ENCODE measurements at places on chromosomes 1 and 21.

DNA sequence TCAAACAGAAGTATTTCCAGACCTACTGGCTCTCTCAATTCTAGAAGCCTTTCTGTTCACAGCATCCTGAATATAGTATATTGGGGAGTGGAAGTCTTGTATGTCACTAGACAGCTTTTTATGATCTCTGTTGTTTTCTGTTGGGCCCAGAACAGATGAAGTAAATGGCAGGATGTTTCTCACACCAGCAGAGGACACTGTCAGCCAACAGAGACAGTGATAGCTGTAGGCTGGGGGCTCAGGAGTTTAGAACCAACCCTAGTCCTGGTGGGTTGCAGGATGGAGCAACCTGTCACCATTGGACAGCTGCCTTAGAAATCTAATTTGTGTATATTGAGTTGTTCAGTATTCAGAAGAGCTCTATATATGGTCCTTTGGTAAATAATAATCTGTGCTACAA, 16.9 kb downstream of the AGO1 start:
- DNase-seq = no peak

DNA sequence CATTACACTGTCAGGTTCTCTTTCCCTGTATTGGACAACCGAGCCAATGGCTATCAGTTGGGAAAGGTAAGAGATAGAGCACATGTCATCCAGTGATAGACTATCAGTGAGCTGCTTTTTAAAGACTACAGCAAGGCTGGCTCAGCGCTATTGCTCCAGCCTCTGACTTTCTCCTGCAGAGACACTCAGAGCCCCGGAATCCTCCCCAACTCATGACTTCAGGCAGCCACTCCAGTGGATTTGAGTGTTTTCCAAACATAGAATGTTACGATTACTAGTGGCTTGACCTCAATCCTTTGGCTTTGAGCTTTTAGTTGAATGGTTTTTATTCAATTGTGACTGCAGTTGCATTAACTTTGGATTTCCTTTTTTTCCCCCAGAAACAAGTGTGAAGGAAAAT, 331.9 kb downstream of the DISC1 start:
- no peak for DNase-seq

DNA sequence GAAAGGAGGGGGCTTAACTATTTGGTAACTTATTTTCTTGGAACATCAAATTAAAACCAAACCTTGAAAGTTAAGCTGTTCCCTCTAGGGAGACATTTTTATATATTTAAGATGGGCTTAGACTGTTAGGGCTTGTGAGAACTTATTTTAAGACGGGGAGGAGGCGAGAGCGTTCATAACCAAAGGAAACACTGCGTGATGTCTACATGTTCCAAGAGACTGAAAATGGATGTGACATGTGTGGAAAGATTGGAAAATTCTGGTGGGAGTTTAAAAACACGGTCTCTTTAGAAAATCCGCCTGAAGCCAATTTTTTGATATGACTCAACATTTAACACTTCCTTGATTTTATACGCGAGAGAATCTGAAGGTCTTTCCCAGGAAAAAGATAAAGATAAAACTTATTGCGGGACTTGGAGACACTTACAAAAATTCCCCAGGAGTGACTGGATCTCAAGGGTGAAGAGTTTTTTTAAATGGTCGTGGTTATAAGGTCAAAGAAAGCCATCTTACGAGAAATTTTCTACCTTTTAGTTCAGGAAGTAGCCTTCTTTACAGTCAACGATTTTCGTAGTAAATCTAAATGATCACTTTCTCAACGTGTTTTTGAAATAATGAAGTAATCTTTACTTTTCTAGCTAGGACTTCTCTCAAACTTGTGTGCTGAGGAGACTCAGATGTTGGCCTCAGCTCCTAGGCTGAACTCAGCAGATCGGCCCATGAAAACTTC, 828 bp downstream of the PNRC2 start:
- DNase-seq = no peak

DNA sequence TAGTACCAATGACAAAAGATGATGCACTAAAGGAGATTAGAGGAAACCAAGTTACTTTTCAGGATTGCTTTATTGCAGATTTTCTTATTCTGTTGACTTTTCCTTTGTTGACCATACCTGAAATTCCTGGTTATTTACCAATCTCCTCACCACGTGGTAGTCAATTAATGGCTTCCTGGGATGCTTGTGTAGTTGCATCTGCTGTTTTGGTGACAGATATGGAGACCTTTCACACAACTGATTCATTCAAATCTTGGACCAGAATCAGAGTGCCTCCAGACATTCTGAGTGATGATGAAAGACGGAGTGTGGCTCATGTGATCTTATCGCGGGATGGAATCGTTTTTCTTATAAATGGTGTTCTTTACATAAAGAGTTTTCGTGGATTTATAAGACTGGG, 91.3 kb downstream of the CATSPERE start:
- no peak for DNase-seq

- DNase-seq = no peak
These were observed 717 bp downstream of the UBIAD1 start for GRCh38 chr1:11273595-11274234.

DNA sequence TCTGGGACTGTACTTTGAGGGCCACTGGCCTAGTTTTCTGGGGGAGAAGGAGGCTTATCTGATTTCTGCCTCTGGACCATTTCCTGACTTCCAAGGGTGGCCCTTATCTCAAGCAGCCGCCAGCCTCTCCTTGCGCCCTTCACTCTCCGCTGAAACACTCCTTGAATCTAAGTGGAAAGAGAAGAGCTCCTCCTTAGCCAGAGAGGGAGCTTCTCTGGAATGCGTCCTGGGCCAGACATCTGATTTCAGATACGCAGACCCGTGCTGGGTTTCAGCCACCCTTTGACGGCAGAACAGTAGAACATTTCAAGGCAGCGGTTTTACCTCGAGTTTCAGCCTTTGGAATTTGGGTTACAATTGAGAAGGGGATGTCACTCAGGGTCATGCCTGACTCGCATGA, 308.0 kb downstream of the CAMTA1 start:
- DNase-seq = no peak

GRCh38 chr1:25544243-25544764, 898 bp downstream of the LDLRAP1 start:
- no peak for DNase-seq

DNA sequence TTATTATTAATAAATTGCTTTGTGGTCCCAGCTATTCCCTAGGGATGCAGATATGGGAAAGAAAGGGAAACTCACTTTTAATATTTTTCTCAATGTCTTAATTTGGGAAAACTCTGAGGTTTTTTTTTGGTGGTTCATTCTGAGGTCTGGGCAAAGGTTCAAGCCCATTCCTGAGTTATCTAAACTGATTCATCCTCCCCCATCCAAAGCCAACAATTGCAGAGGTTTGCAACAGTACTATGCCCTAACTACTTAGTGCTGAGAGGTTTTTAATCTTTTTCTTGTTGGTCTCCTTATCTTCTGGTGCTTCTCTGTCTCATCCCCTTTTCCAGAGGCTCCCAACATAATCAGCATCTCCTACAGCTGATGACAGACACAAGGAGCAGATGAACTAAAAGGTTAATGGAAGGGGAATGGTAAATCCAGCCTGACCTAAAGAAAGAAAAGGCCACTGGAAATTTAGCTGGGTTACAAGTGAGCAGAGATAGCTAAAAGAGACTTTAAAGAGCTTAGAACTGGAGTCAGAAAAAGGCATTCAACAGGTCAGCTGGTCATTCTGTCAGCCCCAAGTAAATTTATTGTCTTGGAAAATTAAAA, 390.4 kb downstream of the TGFB2 start:
- no peak for DNase-seq

DNA sequence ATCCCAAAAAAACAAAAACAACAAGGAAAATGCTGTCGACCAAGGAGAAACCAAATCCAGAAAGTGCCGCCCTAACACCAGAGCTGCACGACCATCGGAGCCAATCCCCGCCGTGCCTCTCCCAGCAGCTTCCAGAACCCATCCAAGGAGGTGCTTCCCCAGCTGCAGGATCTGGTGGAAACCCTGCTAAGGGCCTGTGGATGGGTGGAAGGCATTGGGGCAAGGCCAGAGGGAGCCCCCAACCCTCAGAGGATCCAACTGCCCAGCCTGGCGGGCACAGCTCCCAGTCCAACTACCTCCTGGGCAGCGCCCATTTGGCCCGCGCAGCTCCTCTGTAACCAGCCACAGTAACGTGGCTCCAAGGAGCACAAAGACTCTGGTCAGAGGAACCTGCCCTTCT, 81.6 kb downstream of the NPHP4 start:
- DNase-seq = no peak

- DNase-seq = no peak
These were observed 10.7 kb downstream of the HMGN2 start for GRCh38 chr1:26482921-26483320.

- no peak for DNase-seq
These were observed 15.1 kb downstream of the INAVA start for GRCh38 chr1:200909757-200910239.

DNA sequence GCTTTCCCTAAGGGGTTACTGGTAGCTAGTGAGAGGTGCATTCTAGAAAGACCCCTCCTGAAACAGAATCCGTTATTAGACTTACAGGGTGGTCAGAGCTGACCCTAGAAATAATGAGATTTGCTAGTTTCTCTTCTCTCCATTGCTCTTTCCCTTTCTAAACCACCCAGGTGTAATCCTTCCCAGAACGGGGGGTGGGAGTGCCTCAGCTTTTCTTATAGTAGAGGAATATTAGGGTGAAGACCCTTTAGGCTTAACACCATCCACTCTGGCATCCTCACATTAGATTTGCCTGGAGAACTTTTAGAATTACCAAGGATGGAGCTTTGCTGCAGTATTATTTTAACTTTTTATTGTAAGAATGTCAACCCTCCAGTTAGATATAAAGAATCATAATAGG, 49.4 kb downstream of the CAPN9 start:
- DNase-seq = no peak

GRCh38 chr21:35257413-35257812, 208.3 kb upstream of the RUNX1 start:
- DNase-seq = no peak

- DNase-seq = no peak
These were observed 8.5 kb downstream of the CGN start for GRCh38 chr1:151519667-151520066.

DNA sequence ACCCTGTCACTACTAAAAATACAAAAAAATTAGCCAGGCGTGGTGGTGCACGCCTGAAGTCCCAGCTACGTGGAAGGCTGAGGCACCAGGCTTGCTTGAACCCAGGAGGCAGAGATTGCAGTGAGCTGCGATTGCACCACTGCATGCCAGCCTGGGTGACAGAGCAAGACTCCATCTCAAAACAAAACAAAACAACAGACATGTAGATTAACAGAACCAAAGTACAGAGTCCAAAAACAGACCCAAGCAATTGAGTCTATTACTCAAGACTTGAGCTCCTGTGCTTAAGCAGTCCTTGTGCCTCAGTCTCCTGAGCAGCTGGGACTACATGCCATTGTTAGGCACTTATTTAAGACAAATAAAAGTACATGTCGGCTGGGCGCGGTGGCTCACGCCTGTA, 9.5 kb upstream of the ACOT11 start:
- DNase-seq = no peak

GRCh38 chr1:244082969-244083368, 31.9 kb downstream of the ZBTB18 start:
- DNase-seq = no peak

DNA sequence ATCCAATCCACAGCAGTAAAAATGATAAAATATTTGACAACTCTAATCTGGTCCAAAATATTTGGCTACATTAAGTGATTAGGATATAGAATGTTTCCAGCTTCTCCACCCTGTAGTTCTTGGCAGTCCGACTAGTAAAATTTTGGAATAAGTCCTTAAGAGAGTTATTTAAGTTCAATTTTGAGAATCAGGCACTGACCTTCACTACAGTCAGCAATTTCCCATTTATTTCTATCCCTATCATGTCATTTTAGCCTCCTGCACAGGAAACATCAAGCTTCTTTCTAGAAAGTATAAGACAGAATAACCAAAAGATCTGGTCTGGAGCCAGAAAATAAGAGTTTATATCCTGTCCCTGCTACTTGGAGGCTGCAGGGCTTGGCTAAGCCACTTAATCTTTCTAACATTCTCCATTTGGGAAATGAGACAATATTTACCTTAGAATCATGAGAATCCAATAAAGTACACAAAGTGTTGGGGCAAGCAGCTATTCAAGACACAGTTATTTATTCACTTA, 162.2 kb downstream of the DPYD start:
- peak; percentile 6 for DNase-seq

- no peak for DNase-seq
These were observed 44.1 kb downstream of the UCK2 start for GRCh38 chr1:165871311-165872067.

GRCh38 chr21:32726839-32727686, 750 bp downstream of the SYNJ1 start:
- no peak for DNase-seq

GRCh38 chr1:204041232-204041767, 31.6 kb upstream of the SOX13 start:
- DNase-seq = no peak

GRCh38 chr1:4655674-4656532, 1.5 kb downstream of the AJAP1 start:
- DNase-seq = no peak

- no peak for DNase-seq
These were observed 3.5 kb downstream of the CDC73 start for GRCh38 chr1:193125369-193125768.

GRCh38 chr1:119463569-119463968, 43.4 kb upstream of the HSD3B1 start:
- no peak for DNase-seq

GRCh38 chr1:164637461-164638375, 78.7 kb downstream of the PBX1 start:
- no peak for DNase-seq

GRCh38 chr21:44966135-44967081, 26.6 kb downstream of the SLX9 start:
- DNase-seq = no peak

GRCh38 chr1:67372136-67372535, 58.1 kb downstream of the SERBP1 start:
- DNase-seq = no peak

DNA sequence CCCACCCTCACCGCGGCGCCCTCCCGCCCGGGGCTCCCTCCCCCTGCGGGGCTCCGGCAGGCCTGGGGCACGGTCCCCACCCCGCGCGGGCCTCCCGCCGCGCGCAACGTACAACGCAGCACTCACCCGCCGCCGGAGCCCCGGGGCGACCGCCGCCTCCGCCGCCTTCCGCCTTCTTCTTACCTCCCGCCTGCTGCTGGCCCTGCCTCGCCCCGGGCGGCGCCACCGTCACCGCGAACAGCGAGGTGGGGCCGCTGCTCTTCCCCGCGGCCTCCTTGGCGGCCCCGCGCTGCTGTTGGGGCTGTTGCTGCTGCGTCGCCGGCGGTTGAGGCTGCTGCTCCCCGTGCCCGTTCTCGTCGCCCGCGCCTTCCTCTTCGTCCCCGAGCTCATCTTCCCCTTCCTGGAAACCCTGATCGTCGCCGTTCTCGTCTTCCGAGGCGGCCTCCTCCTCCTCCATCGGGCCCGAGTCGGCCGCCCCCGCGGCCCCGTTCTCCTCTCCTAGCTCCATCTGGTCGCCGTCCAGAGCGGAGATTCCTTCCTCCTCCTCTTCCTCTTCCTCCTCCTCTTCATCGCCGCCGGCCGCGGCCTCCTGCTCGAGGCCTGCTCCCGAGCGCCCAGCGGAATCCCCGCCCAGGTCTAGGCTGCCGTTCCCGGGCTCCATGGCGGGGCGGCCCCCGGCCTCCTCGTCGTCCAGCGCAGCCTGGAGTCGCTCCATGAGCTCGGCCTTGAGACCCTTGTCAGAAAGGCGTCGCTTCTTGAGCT, 671 bp downstream of the HNRNPU start:
- DNase-seq = no peak
